ENCODE measurements at places on chromosomes 1 and 21.
A peak's percentile ranks its signal among the peaks of the same experiment; 100 is the strongest.

- peak; percentile 86 for DNase-seq
These were observed 23.2 kb upstream of the LSM10 start for GRCh38 chr1:36420836-36421317.

GRCh38 chr21:24824209-24824608 lies 783.1 kb downstream of the MRPL39 start:
- DNase-seq, result no peak

DNA sequence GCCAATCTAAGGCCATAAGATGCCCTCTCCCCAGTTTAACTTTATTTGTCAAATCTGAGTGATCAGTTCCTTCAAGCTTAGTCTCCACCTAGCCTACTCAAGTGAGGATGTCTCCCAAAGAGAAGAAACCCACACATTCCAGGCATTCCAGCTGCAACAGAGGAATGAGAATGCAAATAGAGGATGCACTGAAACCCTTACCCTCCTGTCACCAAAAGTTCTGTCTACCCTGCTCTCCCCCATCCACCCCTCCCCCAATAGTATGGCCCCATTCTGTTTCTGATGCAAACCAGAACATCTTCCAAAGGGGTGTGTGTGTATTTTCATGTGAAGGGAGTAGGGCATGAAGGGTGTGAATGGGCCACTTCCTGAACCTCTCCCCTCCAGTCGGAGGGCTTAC lies 3.0 kb downstream of the DUSP23 start:
- peak; percentile 13 for DNase-seq

DNA sequence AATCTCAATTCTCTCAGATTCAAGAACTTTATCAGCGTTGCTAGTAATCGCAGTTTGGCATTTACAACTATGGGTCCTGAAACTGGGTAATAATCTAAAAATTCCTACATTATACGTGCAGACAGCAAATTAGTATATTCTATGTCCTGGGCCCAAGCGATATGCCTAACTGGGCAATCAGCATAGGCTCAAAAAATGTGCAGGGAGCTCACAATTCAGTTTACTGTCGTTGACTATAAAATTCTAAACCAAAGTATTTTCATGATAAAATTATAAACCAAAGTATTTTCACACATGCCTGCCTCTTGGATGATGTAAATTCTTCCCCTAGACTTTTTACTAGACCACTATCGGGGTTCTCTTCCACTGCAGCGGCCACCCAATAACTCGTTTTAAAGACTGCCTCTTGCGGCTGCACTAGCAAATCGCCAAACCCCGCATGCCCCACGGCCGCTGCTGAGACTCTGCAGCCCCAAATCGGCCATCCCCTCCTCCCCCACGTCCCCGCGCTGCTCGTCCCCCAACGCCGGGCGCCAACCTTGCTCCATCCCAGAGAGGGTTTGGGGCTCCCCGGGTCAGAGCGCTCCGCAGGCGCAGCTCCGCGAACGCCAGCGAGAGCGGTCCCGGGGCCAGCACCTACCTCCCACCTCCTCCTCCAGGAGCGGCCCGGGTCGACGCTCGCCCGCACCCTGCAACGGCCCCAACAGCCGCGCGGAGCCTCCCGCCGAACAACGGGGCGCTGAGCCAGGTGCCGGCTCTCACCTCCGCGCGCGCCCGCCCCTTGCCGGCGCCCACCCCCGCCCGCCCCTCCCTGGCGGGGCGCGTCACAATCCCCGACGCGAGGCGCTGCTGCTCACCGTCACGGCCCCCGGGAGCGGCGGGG lies 506 bp downstream of the SSX2IP start:
- DNase-seq, result no peak

DNA sequence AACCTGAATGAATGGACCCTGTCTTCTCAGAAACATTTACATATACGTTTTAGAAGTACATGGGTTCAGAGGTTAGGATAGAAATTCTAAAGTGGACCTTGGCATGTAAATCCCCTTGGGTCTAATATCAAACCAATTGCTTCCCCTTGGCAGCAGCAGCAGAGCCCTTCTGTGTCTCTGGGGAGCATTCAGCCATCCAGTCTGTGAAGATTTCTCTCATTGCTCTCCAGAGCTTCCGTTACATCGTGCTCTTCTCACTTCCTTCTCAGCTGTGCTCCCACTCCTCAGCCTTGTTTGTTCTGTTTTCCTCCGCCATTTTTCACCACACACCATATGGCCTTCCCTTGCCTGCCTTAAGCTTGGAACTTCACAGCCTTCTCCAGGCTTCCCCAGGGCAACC lies 61.5 kb upstream of the ATP1B1 start:
- DNase-seq, result no peak

DNA sequence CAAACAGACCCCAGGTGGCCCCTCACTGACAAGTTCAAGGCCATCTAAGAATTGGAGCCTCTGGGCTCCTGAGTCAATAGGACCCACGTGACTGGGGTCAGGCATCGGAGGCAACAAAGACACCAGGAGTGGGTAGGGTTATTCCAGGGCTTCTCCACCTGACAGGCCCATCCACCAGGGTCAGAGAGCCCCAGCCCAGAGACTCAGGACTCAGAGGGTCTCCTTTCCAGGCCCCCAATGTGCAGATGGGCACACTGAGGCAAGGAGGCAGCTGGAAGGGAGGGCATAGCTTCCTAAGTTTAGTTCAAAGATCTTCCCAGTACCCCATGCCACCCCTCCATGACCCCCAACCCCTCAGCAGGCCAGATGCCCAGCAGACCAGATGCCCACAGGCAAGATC lies 388.6 kb downstream of the MATN1 start:
- peak; percentile 13 for DNase-seq

GRCh38 chr1:21691739-21692138 lies 22.6 kb upstream of the RAP1GAP start:
- DNase-seq, result no peak

DNA sequence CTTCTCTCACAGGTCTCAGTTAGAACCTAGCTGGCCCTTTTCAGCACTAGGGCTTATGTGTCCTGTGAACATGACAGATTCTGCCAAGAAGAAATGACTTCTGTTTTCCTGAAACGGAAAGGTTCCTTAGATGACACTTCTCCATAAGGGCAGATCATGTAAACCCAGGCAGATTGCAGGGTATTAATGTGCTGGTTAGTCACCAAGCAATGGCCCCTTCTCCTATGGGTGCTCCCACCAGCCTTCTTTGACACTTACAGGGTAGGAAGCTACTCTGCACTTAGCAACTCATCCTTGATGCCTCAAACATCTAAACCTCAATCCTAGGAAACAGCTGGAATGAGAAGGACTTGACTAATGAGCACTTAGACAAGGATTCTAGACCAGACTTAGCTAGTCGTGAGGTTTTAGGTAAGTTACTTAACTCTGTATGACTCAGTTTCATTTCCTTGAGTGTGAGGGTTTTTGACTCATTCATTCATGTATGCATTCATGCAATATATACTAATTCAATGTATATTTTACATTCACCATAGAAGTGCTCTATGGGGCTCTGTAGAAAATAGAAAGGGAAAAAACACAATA lies 74.1 kb upstream of the PLXNA2 start:
- DNase-seq, result no peak

GRCh38 chr1:245807306-245807705 lies 652.5 kb downstream of the KIF26B start:
- no peak for DNase-seq

DNA sequence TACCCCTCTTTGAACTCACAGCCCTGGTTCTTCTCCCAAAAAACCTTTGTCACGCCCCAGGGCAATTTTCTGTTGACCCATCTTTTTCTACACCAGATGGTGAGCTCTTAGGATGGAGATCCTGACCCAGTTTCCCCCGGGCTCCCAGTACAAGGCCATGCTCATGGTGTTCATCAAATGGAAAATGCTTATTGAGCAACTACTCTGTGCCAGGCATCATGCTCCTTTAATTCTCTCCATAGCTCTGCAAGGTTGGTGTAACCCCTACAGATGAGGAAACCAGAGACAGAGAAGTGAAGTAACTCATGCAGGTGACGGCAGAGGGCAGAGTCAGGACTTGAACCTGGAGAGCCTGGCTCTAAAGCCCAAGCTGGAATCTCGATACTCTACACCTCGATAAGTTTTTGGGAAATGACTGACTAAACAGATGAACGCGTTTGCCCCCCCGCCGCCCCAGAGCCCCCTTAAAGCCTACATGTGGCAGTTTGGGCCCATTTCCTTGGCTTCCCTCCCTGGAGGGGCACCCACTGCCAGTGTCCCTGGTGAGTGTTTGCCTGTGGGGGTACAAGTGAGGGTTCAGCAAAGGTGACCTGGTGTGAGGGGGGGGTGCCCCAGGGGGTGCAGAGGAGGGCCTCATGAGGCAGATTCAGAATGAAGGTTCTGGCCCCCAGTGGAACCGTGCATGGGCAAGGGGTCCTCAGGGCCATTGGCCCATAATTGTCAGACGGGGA lies 30.2 kb upstream of the RUNX3 start:
- DNase-seq, result no peak

- DNase-seq, result no peak
These were observed 11.3 kb downstream of the DFFB start for GRCh38 chr1:3868464-3869006.

- DNase-seq, result peak; percentile 70
These were observed 120.4 kb upstream of the GREM2 start for GRCh38 chr1:240732390-240732789.

- no peak for DNase-seq
These were observed 1066.0 kb upstream of the ADGRL4 start for GRCh38 chr1:80072563-80072962.

DNA sequence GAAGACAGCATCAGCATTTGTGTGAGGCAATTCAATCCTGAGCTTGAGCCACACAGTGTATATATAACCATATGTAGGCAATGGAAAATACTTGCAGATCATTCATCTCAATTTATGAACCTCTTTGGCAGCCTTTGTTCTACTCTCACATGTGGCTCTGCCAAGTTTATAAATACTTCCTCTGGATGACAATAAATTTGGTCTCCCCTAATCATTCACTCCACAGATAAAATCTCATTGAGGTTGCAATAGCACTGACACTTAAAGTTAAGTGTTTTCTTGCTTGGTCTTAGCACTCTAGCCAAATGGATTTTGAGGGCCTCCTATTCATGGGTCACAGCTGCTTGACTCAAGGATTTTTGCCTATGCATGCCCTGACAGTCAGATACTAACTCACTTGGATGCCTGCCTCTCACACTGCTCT lies 136.6 kb upstream of the VANGL1 start:
- no peak for DNase-seq

DNA sequence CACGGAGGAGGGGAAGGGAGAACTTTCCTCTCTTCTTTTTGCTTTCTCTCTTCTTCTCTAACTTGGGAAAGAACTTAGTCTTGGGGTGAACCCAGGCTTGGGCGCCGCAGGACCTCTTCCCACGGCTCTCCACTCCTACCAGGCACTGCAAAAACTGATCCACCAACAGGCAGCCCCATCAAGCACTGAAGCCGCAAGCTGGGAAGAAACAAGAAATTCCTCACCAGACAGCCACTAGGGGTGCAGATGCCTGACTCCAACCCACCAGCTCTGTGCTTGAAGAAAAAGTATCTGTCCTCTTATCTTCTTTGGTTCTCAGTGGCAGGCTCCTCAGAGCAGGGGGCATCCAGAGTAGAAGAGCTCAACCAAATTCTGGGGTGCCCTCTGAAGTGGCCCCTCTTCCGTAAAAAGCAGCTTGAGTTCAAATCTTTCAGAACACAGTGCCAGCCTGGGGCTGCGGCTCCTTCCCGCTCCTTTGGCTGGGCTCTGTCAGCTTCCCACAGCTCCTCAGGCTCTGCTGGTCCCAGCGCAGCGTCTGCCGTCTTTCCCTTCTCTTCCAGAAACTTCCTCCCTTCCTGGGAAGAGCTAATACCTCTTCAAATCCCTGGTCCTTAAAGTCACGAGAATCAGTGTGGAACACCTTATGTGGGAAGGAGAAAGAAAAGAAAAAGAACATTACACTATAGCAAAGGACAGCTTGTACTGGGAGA lies 2.4 kb downstream of the SLC41A1 start:
- peak; percentile 53 for DNase-seq

DNA sequence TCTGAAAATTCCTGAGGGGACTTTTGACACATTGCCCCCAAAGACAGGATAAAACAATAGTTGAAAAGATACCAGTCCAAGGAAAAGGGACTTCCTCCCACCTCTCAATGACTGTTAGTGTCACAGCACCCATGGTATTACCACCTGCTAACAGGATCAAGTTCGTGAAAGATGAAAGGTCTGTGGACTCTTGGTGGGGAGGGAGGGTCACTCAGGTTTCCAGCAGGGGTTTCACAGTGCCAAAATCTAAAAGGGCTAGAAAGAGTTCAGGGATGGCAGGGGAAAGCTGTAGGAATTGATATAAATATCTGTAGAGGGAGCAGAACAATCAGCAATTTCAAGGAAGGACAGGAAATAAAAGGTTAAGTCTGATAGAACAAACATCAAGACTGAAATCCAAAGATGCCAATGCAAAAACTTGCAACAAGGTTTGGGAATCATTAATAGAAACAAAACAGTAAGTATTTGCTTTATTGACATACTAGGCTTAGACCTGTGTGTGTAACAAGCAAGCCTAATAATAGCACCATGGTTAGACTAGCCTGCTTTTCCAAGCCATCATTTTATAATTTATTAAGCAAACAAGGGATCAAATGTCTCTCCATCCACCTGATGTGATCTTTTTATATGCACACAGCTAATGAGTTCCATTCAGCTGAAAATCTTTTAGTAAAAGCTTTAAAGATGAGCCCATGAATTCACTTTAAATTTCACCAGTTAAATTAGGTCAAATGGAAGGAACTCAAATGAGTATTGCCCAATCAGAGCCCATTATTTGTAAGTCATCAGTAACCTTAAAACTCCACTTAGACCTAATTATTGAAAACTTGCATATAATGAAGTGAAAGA lies 3.7 kb downstream of the MCL1 start:
- DNase-seq, result no peak

DNA sequence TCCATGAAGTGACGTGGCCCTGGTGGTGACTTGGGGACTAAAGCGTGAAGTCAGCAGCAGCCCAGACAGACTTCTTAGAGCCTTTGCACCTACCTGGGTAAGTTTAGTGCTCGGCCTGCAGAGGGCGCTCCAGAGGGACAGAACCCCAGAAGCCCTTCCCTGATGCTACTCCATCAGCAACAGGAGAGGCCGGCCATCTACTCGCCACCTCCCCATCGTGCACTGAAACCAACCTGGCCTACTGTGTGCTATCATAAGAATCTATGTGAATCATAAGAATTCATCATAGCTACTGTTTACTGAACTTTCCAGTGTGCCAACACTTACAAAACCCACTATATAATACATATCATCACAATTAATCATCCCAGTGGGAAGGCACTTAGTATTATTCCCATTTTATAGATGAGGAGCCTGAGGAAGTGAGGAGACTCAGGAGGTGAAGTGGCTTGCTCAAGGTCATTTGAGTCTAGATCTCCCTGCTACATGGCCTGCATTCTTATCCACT lies 7.9 kb upstream of the EDN2 start:
- peak; percentile 64 for DNase-seq

All from iPS-NIHi11 (cell line).